Stimulated activated CD4-positive, alpha-beta T cell treated with anti-CD3 and anti-CD28 coated beads, Interleukin-4, amount 100 ng/mL, for 24 hours (primary cell): ENCODE measurements at places on chromosomes 11 and 22.

DNA sequence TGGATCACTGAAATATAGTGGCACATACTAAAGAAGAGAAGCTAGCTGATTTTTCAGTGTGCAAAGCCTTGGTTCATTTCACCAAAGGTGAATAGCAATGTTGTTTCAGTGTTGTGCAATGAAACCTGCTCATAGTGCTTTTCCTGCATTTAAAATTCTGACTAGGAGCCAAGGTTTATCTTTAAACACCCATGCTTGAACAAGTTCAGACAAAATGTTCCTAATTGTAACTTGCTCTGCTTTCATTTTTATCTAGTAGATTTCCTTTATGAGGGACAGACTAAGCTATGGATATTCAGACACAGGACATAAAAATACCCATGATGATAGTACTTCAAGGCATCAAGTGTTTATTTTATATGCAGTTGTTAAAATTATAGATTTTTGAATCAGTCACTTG, 47.7 kb downstream of the BBOX1 start:
- no peak for DNase-seq

GRCh38 chr11:97717922-97718321, 1302.8 kb upstream of the CNTN5 start:
- DNase-seq, result no peak

GRCh38 chr11:69935941-69936505, 116.8 kb upstream of the FGF3 start:
- DNase-seq, result no peak

- DNase-seq, result no peak
Measured at GRCh38 chr22:23099531-23099804, 29.1 kb downstream of the GNAZ start.

DNA sequence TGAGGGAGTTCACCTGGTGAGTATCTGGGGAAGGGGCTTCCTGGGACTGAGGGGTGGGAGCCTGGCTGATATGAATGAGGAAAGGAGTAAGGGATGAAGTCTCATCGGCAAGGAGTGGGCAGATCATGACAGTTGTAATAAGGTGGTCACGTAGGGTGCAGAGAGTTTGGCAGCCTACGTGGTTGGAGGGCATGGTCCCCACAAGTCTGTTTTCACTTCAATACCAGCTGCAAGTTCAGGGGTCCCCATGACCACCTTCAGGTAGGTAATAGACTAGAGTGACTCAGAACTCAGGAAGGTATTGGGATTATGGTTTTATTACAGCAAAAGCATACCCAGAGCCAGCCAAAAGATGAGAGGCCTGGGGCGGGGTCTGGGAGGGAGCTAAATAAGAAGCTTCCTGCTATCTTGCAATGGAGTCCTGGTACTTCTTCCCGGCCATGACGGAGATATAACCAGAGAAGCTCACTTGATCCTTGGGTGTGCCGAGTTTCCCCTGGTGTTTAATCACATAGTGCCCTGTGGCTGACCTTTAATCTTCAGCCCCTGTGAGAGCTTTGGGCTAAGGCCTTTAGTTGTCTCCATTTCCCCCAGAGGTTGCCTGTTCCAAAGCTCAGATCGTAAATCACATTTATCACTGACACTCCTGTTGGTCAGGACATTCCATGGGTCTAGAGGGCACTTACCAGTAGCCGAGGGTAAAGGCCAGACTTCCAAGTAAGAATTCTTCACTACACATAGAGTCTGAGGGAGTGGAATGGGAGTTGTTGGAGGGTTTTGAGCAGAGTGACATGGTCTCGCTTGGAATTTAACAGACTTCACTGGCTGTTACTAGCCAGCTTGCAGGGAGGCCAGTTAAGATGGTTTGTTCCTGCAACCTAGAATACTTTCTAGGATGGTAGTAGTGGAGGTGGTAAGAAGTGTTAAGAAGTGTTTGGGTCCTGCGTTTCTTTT, 9.1 kb downstream of the SLC3A2 start:
- DNase-seq, result no peak

DNA sequence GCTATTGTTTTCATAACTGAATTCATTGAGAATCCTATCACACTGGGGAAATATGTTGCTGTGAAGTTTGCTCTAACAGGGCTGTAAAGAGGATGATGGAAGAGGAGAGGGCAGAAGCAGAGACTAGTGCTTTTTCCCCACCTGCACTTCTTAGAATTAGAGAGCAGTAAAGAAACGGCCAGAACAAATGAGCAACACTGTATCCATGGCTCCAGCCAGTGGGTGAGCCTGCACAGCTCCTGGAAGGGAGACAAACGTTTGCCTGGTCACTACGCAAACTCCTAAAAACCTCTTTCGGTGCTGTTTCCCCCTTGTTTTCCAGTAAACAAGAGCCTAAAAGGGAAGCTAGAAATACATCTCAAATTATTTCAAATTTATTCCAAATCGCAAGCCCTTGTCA, 22.2 kb upstream of the OR10D3 start:
- DNase-seq, result no peak

- DNase-seq, result no peak
Measured at GRCh38 chr22:46358766-46359165, 23.3 kb downstream of the TRMU start.

- no peak for DNase-seq
Measured at GRCh38 chr22:37716708-37717107, 19.9 kb downstream of the TRIOBP start.

DNA sequence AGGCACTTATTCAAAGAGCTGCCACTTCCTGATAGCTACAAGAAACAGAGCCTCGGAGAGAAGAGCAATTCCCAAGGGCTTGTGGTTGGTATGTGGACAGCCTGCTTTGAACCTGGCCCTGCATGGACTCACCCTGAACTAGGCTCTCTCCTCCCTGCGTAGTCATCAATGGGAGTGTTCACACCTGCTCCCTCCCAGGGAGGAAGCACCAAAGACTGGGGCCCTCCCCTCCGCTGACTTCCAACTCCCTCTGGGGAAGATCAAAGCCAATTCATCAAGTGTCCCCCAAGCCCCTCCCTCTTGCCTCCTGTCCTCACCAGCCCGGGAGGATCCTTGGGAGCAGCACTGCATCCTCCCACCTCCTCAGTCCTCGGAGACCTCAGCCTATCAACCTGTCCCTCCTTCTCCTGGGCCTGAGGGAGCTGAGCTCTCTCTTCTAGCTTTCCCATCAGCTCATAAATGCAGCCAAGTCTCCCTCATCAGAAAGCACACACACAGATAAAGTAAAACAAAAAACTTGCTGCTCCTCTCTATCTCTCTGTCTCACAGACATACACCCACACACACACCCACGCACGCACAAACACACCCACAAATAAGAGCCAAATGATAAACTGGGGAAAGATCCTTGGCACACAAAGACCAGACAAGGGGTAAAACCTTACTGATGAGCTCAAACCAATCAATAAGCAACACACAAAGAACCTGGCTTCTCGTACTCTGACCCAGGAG, 3.3 kb downstream of the A4GALT start:
- no peak for DNase-seq

DNA sequence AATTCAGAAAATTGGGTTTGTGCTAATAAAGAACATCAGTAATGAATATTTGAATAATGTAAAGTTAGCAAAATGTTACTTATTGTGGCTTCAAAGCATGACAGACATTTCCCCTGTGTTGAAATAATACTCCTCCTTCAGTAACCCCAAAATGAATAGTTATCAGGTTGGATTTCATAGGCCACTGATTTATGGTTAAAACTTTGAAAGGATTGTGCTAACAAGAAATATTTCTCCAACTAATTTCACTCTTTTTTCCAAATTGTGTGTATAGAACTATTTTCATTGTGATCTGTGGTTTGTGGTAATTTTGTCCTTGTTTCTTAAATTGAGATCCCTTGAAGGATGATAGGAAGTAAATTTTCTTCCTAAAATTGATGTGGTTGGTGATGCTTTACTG, 7.9 kb downstream of the DDX10 start:
- no peak for DNase-seq

DNA sequence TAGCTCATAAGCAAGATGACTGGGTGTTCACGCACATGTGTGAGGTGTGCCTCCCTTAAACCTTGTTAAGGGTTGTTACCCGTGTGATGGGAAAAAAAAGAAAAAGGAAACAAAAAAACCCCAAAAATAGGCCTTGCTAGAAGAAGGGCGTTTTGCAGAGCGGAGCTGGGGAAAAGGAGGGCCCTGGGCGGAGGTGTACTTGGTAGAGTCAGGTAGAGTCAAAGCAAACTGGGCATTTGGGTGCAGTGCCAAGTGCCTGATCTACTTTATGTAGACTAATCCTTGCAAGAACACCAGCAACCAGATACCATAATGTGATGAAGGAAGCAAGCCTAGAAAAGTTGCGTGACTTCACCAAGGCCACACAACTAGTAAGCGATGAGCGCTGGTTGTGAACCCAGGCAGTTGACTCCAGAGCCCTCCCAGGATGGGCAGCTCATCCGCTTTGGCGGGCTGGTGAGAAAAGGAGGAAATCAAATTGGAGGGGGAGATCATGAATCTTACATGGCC, 1.2 kb upstream of the TIRAP start:
- no peak for DNase-seq

- DNase-seq, result no peak
Measured at GRCh38 chr22:30335236-30335635, 8.5 kb upstream of the TBC1D10A start.

GRCh38 chr11:112355726-112356125, 95.1 kb upstream of the PLET1 start:
- DNase-seq, result no peak

DNA sequence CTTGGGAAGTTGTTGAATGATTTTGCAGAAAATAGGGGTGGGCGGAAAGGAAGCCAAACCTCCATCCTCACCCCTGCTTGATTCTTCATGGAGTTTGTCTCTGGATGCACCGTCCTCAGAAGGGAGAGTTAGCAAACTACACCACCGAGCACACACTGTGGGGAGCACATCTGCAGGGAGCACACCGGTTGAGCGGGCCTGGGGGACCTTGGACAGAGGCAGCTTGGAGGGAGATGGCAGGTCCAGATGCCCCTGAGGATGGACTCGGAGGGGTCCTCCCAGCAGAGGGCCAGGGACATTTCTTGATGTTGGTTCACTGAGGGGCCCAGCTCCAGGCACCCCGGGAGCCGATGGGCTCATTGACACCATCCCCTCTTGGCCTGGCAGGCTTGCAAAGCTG, 15.1 kb upstream of the FGF19 start:
- DNase-seq, result no peak

DNA sequence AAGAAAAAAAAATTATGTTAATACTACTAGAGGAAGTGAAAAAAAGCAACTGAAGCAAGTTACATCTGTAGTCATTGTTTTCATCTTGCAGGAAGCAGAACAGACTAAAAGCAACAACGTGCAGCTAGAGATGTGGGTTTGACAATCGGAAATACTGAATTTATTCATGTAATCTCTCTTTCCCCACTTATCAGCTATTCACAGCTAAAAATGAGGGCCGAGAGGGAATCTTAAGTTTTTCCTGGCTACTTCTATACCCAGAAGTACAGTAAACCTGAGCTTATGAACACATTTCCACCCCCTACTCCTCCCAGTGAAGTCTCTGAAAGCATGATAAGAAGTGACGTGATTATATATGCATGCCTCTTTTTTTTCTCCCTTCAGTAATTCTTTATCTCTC, 116.5 kb downstream of the SPON1 start:
- DNase-seq, result no peak

- DNase-seq, result no peak
Measured at GRCh38 chr11:77542296-77542695, 47.5 kb upstream of the AQP11 start.
